ENCODE measurements at places on chromosomes 7 and 10.

DNA sequence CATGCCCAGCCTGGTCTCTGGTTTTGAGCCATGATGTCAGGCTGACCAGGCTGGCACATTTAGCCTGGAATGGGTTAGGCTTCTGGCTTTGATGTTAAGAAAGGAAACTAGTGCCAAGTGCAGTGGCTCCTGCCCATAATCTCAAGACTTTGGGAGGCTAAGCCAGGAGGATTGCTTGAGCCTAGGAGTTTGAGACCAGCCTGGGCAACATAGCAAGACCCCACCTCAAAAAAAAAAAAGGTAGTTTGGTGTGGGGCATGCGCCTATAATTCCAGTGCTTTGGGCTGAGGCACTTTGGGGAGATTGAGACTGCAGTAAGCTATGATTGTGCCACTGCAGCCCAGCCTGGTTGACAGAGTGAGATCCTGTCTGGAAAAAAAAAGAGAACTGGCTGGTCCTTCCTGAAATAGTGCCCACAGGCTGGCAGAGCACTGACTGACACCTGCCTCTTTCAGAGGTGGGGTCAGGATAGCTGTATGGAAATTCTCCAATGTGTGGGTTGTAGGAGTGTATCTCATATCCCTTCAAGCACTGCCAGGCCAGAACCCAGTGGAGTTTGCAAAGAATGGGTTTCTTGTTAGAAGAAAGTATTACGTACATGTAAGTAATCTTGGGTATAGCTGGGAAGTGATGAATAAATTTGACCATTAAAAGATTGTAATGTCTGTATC, 61.3 kb downstream of the KAT6B start:
- DNase-seq = no peak

DNA sequence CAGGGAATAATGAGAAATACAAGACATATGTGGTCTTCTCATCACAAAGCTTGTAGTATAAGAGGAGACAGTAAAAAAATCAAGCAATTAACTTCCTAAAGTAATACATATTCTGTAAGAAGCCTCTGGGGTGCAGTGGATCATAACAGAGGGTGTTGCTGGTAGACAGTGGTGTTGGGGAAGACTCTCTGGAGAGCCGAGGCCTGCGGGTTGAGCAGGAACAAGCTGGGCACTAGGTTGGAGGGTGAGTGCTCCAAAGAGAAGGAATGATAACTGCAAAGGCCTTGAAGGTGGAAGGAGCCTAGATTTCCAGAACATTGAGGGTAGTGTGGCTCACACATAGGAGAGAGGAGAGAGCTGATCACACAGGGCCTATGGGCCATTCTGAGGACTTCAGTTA, 1.5 kb downstream of the GIMAP4 start:
- no peak for DNase-seq

- no peak for DNase-seq
These were observed 827 bp upstream of the FASTK start for GRCh38 chr7:151081170-151082101.

DNA sequence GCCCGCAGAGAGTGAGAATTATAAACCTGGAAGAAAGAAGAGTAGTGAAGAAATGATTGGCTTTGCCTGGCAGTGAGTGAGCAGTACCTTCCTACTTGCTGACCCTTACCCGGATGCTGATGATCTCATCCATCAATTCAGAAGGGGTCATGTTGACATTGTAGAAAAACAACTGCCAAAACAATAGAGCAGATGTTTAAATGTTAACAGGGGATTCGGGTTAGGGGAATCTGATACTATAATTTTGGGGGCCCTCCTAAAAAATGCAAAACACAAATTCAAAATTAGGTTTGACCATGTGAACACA, 78.1 kb downstream of the MYOF start:
- DNase-seq = no peak

- no peak for DNase-seq
These were observed 76.6 kb downstream of the PTPRE start for GRCh38 chr10:127983344-127984100.

GRCh38 chr10:61302124-61302523, 151.1 kb downstream of the TMEM26 start:
- no peak for DNase-seq

DNA sequence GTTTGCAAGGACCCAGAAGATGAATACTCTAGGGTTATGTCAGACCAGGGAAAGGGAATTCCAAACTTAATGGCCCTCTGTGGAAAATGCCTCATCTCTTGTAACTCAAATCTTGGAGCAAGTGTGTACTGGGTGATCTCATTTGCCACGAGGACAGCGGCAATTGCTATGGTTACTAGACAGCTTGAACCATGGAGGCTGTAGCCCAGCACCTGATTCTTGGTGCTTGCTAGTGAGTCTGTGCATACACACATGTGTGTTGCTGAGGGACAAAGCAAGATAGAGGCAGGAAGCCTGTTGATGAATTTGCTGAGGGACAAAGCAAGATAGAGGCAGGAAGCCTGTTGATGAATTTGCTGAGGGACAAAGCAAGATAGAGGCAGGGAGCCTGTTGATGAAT, 58.6 kb upstream of the FEZF1 start:
- DNase-seq = no peak

GRCh38 chr7:131071786-131072504, 255.7 kb upstream of the MKLN1 start:
- DNase-seq = peak; percentile 17

- DNase-seq = no peak
These were observed 9.3 kb upstream of the TET1 start for GRCh38 chr10:68550747-68551411.

DNA sequence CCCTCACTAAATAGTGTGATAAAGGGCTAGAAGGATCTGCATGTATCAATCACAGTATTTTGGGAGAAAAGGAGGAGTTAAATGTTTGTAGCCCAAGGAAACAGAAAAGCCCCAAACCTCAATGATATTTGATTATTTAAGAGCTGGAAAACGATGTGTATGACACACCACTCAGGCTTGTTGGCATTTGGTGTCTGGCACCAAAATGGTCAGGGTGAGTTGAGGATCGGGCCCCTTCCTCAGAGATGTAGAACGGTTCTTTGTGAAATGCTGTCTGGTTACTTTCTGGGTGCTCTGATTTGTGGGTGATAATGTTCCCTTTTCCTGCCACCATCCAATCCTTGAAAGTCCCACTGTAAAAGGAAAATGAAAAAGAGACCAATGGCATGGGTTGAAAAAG, 113.7 kb downstream of the CCDC3 start:
- DNase-seq = no peak

DNA sequence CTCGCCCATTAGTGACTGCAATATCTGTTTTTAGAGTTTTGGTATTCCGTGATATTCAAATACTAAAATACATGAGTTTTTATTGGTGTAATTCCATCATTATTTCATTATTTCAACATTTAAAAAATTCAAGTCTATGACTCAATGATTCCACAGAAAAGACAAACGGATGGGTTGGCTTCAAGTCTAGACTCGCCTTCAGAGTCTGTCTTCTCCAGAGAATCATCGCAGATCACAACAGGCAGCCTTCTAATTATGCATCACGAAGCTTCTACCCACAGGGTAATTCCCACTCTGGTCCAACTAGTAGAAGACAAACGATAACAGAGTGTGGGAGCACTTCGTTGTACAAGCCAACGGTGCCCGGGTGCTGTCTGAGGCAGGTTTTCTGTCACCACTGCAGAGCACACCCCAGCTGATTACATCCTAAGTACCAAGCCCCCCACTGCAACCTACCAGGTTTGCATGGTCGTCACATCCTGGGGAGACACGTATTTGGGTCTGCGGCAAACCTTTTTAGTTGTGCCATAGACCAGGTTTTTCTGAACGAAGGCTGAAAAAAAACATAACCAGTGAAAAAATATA, 28.9 kb downstream of the PARP12 start:
- DNase-seq = no peak

DNA sequence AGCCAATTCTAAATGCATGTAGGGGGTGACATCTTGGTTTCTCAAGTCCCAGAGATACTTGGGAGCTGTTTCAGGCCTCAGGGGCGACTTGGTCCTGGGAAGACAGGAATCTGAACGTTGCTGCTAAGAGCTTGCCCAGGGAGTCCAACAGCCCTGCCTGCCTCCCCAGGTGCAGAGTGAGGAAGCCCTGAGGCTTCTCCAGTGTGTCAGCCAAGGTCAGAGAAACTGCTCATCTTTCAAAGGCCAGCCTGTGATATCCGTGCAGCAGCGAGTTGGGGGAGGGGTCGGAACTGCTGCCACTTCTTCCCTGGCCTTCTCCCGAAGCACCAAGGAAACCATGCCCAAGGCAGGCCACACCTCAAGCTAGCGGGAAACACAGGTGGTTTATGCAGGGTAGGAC, 9.7 kb downstream of the GDF2 start:
- DNase-seq = no peak

All from GOT3 (cell line).